ENCODE measurements at places on chromosomes 3 and 15.

GRCh38 chr3:17931131-17931530 is 188.7 kb upstream of the TBC1D5 start:
- DNase-seq = no peak
- no peaks in the 10 kb centered on the region for H3K36me3 ChIP-seq
- H3K4me3 ChIP-seq = no peak overlapping the region
- H3K27me3 ChIP-seq = no peaks in the 10 kb centered on the region
- H3K27ac ChIP-seq = no peak overlapping the region
- no peaks in the 10 kb centered on the region for H3K4me1 ChIP-seq

DNA sequence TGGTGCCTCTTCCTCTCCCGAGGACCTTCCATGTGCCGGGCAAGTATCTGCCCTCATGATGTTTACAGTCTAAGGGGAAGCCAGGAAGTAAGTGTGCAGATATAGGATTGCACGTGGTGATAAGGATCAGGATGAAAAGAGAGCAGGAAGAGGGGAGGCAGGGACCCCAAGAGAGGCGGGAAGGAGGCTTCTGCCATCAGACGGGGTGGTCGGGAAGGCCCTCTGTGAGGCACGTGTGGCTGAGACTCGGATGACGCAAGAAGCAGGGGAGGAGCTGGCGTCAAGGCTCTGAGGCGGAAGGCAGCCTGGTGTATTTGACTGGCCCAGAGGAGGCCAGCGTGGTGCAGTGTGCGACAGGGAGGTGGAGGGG is 762 bp upstream of the IQSEC1 start:
- no peak for DNase-seq
- H3K27me3 ChIP-seq = peaks cover 17% of the 10 kb centered on the region
- peak overlapping the region; percentile 52 for H3K4me3 ChIP-seq
- peaks cover 30% of the 10 kb centered on the region for H3K4me1 ChIP-seq

GRCh38 chr3:73664389-73664788 is 39.6 kb upstream of the PDZRN3 start:
- DNase-seq = no peak
- H3K27me3 ChIP-seq = no peaks in the 10 kb centered on the region
- no peaks in the 10 kb centered on the region for H3K36me3 ChIP-seq
- no peak overlapping the region for H3K27ac ChIP-seq

- no peaks in the 10 kb centered on the region for H3K36me3 ChIP-seq
- H3K4me1 ChIP-seq = no peaks in the 10 kb centered on the region
- no peak for DNase-seq
Measured at GRCh38 chr3:15512166-15512565, 9.3 kb downstream of the COLQ start.

GRCh38 chr15:80431635-80432344 is 27.6 kb downstream of the ARNT2 start:
- H3K4me1 ChIP-seq = no peaks in the 10 kb centered on the region
- no peak for DNase-seq
- H3K27ac ChIP-seq = no peak overlapping the region
- H3K27me3 ChIP-seq = no peaks in the 10 kb centered on the region

GRCh38 chr15:66115568-66116206 is 137.9 kb downstream of the MEGF11 start:
- peak; percentile 63 for DNase-seq
- H3K36me3 ChIP-seq = no peaks in the 10 kb centered on the region
- peaks cover 9% of the 10 kb centered on the region for H3K4me1 ChIP-seq
- no peak overlapping the region for H3K4me3 ChIP-seq
- H3K27ac ChIP-seq = no peak overlapping the region
- peaks cover 11% of the 10 kb centered on the region for H3K27me3 ChIP-seq

DNA sequence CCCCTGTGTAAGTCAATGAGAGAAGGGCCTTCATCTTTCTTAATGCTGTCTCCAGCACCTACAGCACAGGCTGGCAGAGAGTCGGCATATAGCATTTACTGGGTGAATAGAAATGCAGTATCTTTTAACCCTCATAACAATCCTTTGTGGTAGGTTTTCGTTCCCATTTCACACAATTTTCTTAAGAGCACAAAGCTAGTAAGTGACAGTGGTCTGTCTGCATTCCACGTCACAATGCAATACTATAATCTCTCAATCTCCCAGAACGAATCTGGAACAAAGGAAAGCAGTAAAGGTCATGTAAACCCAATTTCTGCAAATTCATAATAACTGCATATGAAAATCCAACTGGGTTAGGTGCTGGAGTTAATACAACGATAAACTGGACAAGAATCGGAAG is 1.4 kb upstream of the ZFAND6 start:
- no peaks in the 10 kb centered on the region for H3K36me3 ChIP-seq
- H3K4me3 ChIP-seq = no peak overlapping the region
- H3K4me1 ChIP-seq = peaks cover 20% of the 10 kb centered on the region
- no peaks in the 10 kb centered on the region for H3K27me3 ChIP-seq

All from CD8-positive, alpha-beta memory T cell (primary cell).